Myocyte (in vitro differentiated cells): ENCODE measurements at places on chromosomes 4 and X.

GRCh38 chr4:73194064-73194463 is 64.5 kb downstream of the ANKRD17 start:
- DNase-seq: no peak

DNA sequence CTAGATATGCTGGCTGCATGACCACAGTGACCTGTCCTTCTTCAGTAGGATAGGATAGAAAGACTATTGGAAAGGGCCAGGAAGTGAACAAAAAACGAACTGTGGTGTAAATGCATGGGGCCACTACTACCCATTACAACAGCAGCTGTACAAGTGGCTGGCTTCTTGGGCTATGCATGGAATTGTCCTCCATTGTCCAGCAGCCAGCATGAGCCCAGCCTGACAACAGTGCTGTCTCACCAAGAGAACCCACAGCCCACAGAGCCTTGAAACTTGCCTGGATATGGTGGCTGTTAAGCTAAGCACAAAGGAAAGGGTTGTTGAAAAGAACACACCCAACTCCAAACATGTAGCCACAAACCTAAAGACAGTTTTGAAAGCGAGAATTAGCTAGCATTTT is 330.2 kb upstream of the F9 start:
- DNase-seq: peak; percentile 65

DNA sequence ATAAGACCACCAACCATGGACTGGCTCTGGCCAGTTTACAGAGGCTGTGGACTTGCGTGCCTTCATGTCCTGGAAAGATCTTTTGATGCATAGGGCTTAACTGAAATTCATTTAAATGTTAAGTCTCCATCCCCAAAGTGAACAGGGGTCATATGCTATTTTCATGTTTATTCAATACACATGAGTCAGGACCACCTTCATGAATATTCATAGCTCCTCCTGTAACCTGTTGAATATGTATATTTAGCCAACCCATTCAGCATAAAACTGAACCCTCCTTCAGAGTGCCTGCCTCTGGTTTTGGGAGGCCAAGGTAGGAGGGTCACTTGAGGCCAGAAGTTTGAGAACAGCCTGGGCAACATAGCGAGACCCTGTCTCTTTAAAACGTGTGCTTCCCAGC is 7.1 kb downstream of the CTPS2 start:
- DNase-seq: no peak

DNA sequence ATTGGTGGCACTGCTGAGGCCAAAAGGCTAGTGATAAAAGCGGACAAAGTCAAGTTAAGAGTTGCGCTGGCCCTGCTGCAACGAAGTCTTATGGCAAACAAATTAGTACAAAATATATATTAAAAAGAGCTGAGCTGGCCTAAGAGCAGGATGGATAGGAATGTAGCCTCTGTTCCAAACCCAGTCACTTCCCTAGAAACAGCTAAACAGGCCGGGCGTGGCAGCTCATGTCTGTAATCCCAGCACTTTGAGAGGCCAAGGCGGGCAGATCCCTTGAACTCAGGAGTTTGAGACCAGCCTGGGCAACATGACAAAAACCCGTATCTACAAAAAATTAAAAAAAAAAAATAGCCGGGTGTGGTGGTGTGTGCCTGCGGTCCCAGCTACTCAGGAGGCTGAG is 32.4 kb upstream of the UGDH start:
- DNase-seq: no peak

GRCh38 chr4:123649645-123650391 is 253.2 kb downstream of the SPRY1 start:
- peak; percentile 60 for DNase-seq

- DNase-seq: no peak
These were observed 5.2 kb upstream of the SCFD2 start for GRCh38 chr4:53371049-53371448.

DNA sequence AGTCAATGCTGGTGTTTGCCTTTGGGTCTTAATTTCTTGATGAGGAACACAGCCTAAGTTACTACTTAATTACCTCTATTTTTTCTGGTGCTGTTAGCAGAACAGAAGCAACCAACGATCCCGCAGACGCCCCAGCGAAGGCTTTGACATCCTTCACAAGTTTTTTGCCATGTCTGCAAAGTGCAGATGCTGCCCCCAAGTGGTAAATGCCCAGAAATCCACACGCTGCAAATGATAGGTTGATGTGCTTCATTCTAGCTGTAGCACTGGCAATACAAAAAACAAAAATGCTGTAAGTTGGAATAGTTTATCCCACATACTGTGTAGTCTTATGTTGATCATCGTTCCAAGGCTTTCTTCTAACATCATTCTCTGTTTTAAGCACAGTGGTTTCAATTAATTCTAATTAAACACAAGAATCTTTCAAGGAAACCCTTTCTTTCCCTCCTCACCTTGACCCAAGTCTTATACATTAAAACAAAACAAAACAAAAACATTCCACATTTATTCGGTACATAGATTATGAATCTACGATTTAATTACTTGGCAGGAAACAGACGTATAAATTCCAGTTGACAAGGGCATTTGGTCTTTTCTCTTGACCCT is 1.2 kb downstream of the PNPLA4 start:
- peak; percentile 4 for DNase-seq

GRCh38 chr4:6264225-6264540 is 5.5 kb upstream of the WFS1 start:
- DNase-seq: peak; percentile 5

GRCh38 chrX:38262715-38263620 is 42.3 kb upstream of the SRPX start:
- no peak for DNase-seq

- DNase-seq: peak; percentile 39
These were observed 71.0 kb downstream of the PRSS12 start for GRCh38 chr4:118281611-118282442.

- DNase-seq: no peak
These were observed 272.5 kb downstream of the ARHGAP10 start for GRCh38 chr4:148004228-148004857.

- DNase-seq: peak; percentile 48
These were observed 38.4 kb downstream of the TBL1X start for GRCh38 chrX:9503261-9503660.

DNA sequence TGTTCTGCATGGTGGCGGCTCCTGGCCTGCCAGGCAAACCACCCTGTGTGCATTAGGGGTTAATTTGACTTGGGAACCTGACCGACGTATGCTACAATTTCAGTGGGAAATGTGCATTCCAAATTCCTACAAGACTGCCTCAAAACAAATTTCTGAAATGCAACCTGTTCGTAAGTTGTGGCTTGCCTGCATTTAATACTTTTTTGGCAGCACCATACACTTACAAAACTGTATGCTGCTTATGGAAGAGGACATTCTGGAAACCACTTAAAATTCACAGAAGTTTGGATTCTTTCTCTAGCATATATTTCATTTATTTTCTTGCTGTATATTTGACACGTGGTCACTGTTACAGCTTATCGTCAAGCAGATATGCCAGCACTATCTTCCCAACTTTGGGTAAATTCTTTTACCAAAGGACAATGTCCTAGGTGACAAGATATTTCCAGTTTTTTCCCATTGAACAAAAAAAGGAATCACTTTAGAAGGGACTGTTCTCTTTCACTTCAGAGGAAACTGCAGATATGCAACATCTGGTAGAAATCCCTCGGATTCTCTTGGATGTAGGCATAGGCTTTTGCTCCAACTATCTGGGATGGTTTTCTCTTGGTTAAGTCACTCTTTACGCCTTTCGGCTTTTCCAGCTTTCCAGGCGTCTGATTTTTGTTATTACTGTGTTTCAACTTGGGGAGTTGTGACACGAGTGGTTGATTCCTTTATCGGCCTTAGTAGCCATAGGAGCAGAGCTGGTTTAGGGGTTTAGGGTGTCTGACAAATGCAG is 9.7 kb upstream of the TENM3 start:
- no peak for DNase-seq

DNA sequence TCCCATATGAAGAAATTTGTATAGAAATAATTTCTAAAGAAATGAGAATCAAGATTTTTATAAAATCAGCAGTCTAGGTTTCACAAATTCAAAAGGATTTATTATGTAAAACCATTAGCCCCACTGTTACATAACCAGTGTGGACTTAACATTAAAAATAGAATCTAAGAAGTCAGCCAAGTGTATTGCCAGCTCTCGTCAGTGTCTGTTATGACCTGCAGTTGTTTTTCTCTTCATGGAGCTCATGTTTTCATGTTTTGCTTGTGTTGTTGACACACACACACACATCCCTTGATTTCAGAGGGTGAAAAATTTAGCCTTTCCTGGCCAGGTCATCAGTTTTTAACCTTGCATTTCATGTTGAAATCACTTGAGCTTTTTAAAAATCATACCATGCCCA is 39.5 kb downstream of the USP38 start:
- DNase-seq: peak; percentile 37

GRCh38 chr4:143473334-143474126 is 40.0 kb upstream of the SMARCA5 start:
- no peak for DNase-seq

GRCh38 chrX:47540754-47541538 is 20.1 kb upstream of the ARAF start:
- peak; percentile 93 for DNase-seq

DNA sequence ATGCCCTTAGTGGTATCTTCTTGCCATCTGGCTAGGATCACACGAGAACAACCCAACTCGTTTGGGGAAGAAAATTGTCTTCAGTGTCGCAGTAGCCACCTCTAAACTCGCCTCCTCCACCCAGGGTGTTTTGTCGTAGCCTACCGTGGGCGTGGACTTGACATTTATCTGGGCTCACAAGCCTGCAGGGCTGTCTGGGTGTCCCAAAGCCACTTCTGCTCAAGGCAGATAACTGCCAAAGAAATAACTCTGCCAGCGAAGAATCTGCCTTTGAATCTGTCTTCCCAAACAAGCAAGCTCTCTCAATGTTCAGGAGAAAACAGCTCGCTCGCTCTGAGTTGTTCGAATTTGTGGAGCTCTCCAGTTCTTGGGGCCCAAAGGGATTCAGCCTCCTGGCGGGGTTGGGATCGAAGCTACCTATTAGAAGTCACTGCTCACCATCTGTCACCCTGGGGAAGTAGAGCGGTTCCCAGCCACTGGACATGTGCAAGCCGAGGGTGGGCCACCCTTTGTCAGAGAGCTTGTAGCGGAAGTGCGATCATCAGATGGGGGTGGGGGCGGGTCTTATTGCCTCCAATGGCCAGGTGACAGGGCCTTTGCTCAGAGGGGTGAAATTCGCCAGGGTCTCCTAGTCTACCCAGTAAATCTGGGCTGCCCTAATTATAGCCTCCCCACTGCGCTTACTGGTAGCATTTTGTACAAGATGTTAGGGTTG is 14.8 kb downstream of the BLOC1S4 start:
- DNase-seq: no peak

DNA sequence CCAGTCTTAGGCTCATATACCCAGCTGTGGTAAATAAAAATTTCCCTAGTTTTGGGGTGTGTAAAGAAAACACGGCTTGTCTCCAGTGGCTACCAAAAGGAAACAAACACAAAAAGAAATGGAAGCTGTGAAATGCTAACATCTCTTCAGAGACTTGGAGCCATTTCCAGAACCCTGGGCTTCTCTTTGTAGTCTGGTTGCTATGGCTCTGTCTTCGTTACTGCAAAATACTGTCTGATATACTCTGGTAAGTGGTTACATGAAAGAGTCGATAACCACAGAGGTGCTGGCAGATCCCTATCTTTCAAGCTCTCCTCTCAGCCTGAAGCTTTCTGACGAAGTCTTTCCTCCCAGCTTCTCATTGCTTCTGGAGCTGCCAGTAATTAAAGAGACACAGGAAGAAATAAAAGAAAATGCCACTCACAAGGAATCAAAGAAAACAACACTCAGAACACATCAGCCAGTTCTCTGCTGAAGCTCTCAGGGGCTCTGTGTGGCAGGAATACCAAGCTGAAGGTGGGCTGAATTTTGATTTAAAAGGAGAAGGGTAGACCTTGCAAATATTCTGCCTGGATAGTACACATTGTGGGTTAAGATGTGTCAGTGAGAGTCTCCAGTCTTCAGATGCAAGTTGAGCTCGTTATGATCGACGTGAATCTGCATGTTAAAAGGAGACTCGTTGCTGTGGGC is 107.6 kb upstream of the FAM9C start:
- peak; percentile 51 for DNase-seq

DNA sequence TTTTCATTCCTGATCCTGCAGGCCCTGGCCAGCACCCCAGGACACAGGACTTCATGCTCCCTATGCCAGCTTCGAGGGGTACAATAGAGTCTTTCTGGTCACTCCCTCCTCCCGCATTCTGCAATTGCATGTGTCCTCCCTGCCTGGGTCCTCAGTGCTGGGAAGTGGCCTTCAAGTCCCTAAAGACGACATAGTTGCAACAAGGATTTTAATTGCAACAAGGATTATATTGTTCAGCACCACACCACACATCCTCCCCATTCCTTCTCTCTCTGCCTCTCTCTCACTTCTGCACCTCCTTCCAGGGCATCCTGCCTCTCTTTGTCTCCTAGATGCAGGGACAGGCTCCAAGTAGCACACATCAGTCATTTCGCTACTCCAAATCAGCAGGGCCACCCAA is 25.5 kb downstream of the SCD5 start:
- no peak for DNase-seq

DNA sequence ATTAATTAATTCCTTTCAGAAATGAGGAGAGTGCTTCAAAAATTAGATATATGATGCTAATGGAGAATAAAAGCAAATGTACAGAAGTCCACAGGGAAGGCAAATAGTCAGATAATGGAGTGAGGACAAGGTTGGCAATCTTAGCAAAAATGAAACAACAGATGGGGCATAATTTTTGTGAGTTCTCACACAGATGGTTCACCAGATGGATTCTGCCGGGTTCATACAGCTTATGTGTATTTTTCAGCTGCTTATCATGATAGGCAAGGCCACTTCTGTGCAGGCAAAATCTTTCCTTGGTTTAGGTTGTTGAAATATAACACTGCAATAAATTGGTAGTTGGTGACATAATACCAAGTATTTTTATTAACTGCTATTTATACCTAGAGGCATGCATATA is 1539.0 kb upstream of the IGFBP7 start:
- no peak for DNase-seq

DNA sequence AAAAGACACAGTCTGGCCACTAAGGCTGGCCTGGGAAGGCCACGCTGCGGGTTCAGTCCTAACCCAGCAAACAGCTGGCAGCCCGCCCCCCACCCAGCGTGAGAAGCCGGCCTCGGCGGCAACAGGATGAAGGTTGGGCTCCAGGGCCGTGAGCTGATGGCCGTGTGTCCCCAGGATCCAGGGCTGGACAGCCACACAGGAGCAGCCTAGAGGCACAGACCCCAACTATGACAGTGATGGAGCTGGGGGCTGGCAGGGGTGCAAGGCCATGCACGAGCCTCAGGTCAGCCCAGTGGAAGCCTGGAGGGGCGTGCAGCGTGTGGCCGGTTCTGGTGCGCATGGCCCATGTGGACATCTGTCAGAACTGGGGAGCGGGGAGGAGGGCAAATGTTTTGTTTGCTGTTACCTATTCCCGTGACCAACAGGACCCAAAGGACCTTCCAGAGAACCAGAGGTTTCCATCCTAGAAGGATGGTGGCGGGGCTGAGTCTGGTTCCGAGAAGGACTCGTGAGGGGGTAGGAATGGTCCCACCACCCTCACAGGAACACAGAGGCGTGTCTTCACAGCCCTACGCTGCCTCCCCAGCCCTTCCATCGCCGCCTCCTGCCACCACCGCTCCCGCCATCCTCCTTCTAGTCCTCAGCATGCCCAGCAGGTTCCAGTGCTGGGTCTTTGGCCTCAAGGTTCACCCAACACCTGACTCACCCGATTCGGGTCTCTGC is 46.5 kb downstream of the ZFYVE28 start:
- peak; percentile 36 for DNase-seq
